MM.1S (cell line): ENCODE measurements at places on chromosomes 2 and 18.

DNA sequence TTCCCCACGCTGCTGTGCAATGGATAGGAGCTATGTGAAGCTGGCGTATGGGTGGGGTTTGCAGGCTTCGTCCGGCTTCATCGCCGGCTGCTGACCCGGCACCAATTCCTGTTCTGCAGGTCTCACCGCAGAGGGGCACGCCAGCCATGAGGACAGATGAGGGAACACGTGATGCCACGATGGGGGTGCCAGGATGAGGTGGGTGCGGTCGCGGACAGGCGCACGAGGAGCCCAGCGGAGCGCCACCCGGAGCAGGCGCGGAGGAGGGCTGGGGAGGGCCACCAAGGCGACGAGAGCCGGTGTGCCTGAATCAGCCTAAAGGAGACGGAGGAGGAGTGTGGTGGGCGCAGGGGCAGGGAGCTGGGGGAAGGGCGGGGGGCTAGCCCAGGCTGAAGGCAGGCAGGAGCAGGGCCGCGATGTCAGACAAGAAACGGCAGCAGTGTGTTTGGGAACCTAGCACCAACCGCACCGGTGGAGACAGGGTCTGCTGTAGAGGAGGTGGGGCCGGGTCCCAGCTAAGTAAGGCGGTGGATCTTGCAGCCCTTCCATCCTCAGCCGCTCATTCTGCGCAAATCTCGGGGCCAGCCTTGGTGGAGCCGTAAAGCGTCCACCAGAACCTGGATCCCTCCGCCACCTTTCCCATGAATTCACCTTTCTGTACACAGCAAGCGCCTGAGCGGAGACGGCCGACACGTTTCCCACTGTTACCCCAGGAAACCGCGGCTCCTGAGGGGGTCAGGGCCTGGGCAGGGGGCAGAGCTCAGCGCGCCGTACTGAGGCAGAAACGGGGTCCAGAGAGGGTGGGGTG, 17.0 kb upstream of the CD8A start:
- no peaks in the 10 kb centered on the region for H3K27me3 ChIP-seq
- peaks cover 3% of the 10 kb centered on the region; the same call in 1 of the 2 replicates for H3K4me1 ChIP-seq
- peak overlapping the region; percentile 71 for H3K4me3 ChIP-seq
- H3K27ac ChIP-seq, result no peak overlapping the region

- no peak for DNase-seq
- no peak overlapping the region for H3K4me3 ChIP-seq
- no peaks in the 10 kb centered on the region for H3K27me3 ChIP-seq
- H3K27ac ChIP-seq, result no peak overlapping the region
Measured at GRCh38 chr2:152648336-152648735, 68.9 kb downstream of the PRPF40A start.

DNA sequence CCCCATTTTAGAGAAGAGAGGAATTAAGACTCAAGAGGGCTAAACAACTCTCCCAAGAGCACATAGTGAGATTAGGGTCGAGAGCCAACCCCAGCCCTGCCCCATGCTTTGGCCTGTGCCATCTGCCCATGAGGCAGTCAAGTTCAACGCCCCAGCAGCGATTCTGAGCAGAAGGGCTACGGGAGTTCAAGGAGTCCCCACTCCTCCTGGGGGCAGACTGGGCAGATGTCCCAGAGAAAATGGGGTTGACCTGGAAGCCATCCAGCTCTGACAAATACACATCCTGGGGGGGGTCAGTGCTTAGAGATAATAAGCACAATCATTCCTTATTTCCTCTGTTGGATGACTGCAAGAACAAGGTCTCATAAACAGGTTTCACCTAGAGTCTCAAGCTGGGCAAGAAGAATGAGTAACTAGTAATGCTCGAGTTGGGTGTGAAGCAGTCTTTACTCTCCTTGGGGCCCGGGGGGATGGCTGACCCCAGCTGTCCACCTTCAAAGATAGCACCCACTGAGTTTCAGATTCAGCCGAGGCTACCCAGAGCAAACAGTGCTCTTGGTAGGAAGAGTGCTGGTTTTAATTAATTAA, 716.4 kb downstream of the RNF144A start:
- no peak for DNase-seq
- no peak overlapping the region for H3K27ac ChIP-seq

GRCh38 chr18:10559553-10560451, 34.0 kb downstream of the NAPG start:
- peaks cover 16% of the 10 kb centered on the region for H3K4me1 ChIP-seq
- no peak for DNase-seq
- no peaks in the 10 kb centered on the region for H3K27me3 ChIP-seq
- no peak overlapping the region for H3K4me3 ChIP-seq
- no peak overlapping the region for H3K27ac ChIP-seq

DNA sequence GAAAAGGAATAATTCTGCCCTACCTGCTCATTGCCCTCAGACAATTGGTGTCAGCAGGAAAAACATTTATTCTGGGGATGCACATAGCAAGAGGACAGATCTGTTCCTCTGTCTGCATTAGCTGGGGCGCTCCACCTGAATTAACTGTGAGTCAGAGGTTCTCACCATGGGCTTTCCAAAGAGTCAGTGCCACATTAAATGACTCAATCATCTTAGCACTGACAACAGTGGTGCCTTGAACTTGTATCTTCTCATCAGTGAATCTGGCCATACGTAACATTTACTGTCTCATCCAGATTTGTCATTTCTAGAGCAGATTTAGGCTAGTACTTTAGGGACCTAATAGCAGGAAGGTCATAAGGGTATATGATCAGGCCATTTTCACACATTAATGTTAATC, 358.1 kb upstream of the CRIM1 start:
- H3K27ac ChIP-seq, result no peak overlapping the region
- no peaks in the 10 kb centered on the region for H3K27me3 ChIP-seq
- no peaks in the 10 kb centered on the region for H3K4me1 ChIP-seq
- DNase-seq, result no peak
- no peaks in the 10 kb centered on the region for H3K36me3 ChIP-seq

GRCh38 chr2:208407667-208408066, 1.1 kb downstream of the PTH2R start:
- no peaks in the 10 kb centered on the region for H3K4me1 ChIP-seq
- no peak for DNase-seq
- H3K27ac ChIP-seq, result no peak overlapping the region

GRCh38 chr2:220334871-220335590, 707.6 kb downstream of the SLC4A3 start:
- H3K27ac ChIP-seq, result no peak overlapping the region
- H3K4me1 ChIP-seq, result no peaks in the 10 kb centered on the region
- no peak overlapping the region for H3K4me3 ChIP-seq

DNA sequence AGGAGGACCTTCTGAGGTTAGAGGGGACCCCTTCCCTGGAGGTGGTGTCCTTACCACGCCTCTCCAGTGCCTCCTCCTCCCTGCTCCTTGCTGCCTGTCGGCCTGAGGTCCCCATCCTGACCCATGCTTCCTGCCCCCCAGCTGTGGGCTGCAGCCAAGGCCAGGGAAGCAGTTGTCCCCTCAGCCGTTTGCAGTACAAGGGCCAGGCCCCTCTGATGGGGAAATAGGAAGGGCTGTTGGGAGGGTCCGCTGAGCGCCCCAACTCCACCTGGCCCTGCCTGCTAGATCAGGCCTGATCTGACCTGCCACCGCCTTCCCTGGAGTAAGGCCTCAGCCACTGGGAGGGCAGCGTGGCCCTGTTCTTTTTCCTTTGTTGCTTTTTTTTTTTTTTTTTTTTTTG, 219.8 kb downstream of the KLHL29 start:
- no peaks in the 10 kb centered on the region for H3K4me1 ChIP-seq
- no peak overlapping the region for H3K4me3 ChIP-seq
- no peak overlapping the region for H3K27ac ChIP-seq
- H3K27me3 ChIP-seq, result no peaks in the 10 kb centered on the region
- no peaks in the 10 kb centered on the region for H3K36me3 ChIP-seq

DNA sequence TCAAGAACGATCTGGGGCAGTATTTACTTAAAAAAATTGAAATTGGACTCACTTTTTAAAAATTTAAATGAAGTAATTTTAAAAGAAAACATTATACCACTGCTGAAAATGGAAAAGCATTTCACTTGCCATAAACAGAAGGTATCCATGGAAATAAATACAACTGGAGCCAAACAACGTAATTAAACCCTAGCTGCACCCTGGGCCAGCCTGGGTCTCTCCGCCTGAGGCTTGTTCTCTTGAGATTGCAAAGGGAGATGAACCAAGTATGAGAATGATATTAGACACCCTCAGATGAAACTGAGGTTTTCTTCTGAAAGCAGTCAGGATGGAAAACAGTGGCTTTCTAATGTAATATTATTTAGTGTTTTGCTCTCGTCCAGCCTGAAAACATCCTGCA, 264.4 kb downstream of the KCNE4 start:
- no peaks in the 10 kb centered on the region for H3K4me1 ChIP-seq
- H3K36me3 ChIP-seq, result no peaks in the 10 kb centered on the region
- H3K4me3 ChIP-seq, result no peak overlapping the region
- H3K27me3 ChIP-seq, result no peaks in the 10 kb centered on the region
- no peak overlapping the region for H3K27ac ChIP-seq
- DNase-seq, result no peak
